ENCODE measurements at places on chromosomes 7 and 10.

DNA sequence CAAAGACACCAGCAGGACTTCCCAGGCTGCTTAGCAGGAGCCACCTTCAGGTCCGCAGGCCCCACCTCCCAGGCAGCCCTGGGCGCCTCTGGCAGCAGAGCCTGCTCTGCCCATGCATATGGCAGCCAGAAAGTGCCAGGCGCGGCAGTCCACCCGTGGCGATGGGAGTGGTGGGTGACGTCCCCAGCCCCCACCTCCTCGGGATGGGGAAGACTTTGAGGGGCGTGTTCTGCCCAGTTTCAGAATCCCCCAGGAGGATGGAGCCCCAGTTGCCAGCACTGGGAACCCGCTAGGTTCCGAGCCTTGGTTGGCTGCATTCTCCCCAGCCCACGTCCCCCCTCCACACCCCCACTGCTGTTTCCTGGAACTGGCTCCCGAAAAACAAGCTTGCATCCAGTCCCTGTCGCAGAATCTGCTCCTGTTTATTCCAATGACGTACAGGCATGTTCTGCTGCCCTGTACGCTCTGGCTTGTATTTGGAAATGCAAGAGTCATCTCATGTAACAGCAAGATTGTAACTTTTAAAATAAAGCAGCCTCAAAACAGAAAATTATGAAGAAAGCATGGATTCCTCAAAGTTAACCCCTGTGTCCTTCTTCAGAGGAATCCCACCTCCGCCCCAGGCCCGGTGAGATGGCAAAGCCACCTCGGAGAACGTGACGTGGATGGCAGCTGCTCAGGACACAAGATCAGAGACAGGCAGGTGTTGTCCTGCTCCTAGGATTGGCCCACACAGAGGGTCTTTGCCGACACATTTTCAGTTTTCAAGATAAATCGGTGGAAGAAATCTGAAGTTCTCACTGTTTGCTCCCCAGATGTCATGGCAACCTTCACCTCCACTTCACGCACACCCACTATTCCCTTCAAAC is 87.8 kb upstream of the PPP2R2D start:
- no peak for DNase-seq

GRCh38 chr10:75904499-75905283 is 473.3 kb downstream of the LRMDA start:
- DNase-seq = no peak

GRCh38 chr7:73828107-73828803 is 2.5 kb upstream of the CLDN4 start:
- DNase-seq = peak; percentile 81

GRCh38 chr7:102843850-102844249 is 69.0 kb upstream of the LRRC17 start:
- no peak for DNase-seq

GRCh38 chr7:73773700-73774517 is 3.8 kb upstream of the CLDN3 start:
- no peak for DNase-seq

GRCh38 chr10:2525781-2526180 is 541.6 kb upstream of the PFKP start:
- no peak for DNase-seq

DNA sequence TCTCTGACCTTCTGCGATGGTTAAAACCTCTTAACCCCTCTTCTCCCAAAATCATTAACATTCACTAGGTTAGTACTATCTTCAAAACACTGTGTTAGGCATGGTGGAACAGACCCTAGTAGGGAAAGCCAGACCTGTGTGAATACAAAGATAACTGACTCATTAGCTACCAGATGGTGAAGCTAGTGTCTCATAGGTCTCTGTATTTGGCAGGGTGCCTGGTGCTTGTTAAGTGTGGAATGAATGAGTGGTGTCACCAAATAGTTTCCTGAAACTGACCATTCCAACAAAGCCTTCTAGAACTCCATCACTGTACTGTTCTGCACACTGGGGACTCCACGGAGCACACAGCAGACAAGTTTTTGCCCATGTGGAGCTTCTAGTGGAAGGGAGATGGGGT is 27.7 kb upstream of the TM9SF3 start:
- DNase-seq = no peak

GRCh38 chr10:7025296-7025695 is 385.5 kb downstream of the SFMBT2 start:
- no peak for DNase-seq

DNA sequence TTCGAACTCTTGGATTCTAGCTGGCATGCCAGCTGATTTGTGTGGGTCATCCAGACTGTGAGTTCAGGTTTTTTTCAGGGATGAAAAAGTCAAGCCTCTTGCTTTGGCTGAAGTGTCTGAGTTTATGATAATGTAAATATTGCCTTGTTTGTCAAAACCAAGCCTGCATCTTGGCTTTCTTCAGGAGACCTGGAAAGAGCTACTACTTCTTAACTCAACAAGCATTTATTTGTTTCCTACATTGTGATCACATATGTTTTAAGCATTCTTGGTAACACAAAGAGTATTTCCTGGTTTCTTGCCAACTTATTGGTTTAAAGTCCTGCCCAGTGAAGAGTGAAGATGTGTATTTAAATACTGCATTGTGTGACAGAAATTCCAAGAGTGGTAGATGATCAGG is 407.1 kb downstream of the LRMDA start:
- DNase-seq = no peak

DNA sequence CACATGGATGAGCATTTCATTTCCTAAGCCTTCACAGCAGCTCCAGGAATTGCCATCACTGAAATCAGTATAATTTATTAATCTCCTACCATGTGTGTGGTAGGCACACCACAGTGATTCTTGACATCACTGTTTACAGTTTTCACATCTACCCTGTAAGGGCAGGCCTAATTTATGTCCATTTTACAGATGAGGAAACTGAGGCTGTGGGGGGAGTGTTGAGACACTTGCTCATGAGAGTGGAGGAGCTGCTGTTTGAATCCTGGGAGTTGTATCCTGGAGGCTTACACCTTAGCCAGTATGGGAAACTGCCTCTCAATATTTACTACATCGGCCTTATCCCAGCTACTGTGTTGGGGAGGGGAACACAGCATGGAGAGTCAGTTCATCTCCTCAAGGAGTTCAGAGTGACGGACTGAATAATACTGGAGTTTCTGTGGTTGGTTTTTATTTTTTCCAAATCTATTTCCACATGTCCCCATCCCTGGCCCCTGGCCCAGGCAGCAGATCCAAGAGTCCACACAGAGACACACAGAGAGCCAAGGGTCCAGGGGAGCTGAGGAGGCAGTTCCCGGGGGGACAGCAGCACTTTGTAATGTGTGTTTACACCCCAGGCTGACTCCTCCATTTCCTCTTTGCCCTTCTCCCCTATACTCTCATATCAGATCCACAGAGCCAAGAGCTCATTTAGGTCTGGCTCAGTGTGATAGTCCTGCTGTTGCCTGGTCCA is 13.2 kb downstream of the UBTD1 start:
- DNase-seq = no peak

DNA sequence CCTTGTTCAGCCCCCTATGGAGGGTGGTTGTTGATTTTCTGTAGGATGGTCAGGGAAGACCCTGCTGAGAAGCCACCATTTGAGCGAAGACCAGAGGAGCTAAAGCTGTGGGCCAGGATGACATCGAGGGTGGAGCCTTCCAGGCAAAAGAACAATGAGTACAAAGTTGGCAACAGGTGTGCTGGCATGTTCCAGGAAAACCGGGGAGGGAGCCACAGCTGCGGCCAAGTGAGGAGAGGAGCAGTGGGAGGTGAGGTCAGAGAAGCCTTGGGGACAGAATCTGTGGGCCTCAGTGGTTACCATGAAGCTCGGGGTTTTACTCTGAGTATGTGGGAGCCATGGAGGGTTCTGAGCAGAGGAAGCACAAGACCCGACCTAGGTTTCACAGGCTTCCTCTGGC is 75.6 kb upstream of the ZNF479 start:
- DNase-seq = no peak

DNA sequence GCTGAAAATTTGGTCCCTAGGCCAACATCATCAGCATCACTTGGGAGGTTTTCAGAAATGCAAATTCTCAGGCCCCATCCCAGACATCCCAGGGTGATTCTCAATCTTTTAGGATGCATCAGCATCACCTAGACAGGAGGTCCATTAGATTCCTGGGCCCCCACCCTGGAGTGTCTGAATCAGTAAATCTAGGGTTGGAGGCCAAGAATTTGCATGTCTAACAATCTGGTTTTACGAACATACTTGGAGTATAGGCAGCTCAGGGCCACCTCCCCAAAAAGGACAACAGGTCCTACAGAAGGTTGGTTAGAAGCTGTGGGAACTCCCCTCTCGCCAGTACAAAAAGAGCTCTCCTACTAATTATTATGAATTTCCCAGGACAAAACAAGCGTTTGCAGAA is 15.5 kb downstream of the ZC3HAV1 start:
- no peak for DNase-seq

GRCh38 chr7:15470825-15471668 is 90.8 kb downstream of the AGMO start:
- DNase-seq = no peak

- DNase-seq = no peak
Observed at GRCh38 chr7:25575634-25576033, 347.3 kb upstream of the NPVF start.

DNA sequence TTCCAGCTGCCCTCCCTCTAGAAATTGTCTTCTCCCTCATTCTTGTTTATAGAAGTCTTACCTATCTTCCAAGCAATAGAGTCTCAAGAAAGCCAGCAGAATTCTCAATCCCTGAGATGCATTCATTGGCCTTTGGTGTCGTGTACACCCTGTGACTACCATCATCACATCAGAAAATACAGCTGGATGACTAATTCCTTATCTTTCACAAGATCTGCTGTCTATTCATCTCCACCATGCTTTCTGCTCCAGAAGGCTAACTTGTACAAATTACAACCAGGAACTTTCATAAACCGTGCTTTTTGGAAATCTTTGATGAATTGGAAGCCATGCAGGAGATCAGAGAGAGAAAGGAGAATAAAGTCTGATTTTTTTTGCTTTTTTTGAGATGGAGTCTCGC is 1062.9 kb upstream of the GHITM start:
- DNase-seq = no peak

DNA sequence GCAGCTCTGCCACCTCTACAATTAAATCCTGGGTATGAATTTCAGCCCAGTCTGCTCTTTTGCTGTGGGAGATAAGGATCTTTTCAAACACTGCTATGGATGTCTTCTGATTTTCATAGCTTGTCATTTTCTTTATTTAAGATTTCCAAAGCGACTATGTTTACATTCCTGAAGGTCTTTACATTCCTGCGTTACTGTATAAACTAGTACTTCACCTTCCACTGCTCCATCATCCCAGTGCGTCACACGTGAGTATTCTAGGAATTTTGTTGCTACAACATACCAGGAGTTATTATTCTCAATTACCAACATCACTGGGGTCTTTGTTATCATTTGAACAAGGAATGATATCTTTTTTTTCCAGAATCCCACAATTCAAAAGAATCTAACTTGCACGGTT is 944.7 kb downstream of the SORCS3 start:
- DNase-seq = no peak

GRCh38 chr10:67723601-67724000 is 27.6 kb upstream of the CTNNA3 start:
- no peak for DNase-seq

DNA sequence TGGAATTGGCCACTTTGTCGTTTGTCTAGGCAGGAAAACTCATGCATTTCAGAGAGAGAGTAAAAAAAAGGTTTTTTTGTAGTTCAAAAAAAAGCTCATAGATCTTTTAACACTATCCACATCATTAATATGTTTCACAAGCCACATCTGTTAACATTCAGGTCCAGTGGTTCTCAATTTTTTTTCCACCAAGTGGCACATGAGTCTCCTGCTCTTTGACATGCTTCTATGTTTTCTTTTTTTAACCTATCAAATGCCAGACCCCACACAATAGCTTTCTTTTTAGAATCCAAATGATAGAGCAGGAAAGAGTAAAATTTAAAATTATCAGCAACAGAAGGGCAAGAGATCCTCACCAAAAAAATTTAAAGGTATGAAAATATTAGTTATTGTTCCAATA is 20.3 kb downstream of the NOD1 start:
- no peak for DNase-seq

DNA sequence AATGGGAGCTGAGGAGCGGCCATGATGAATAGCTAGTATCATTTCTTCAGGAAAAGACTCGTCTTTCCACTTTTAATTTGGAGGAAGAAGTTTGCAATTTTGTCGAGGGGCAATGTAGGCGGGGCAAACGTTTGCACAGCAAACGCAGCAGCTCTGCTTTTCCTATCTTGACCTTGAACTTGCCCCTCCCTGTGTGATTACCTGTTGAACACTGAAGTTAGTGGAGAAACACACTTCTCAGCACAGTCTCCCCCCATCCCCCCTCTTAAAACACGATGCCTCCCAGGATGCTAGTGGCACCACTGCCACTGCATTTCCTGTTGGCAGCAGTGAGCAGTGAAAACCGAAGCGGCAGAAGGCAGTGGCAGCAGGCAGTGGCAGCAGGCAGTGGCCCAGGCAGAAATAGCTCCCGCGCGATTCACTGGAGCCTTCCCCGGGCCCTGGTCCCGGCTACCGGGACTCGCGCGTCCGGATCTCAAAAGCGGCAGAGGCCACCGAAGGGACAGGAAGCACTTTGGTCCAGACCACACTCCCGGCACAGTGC is at the start of gene EPDR1:
TSS of gene EPDR1 (plus strand) at position 336 of the 544 bp plus-strand sequence. CDS start 300 bp downstream, outside the sequence.
- DNase-seq = no peak

- DNase-seq = no peak
Observed at GRCh38 chr7:104604706-104605105, 276.3 kb downstream of the LHFPL3 start.

GRCh38 chr7:151628846-151629604 is 109.3 kb upstream of the RHEB start:
- no peak for DNase-seq

GRCh38 chr7:132568962-132569361 is 7.3 kb downstream of the PLXNA4 start:
- DNase-seq = no peak

GRCh38 chr10:17368708-17369272 is 85.6 kb downstream of the ST8SIA6 start:
- DNase-seq = no peak

DNA sequence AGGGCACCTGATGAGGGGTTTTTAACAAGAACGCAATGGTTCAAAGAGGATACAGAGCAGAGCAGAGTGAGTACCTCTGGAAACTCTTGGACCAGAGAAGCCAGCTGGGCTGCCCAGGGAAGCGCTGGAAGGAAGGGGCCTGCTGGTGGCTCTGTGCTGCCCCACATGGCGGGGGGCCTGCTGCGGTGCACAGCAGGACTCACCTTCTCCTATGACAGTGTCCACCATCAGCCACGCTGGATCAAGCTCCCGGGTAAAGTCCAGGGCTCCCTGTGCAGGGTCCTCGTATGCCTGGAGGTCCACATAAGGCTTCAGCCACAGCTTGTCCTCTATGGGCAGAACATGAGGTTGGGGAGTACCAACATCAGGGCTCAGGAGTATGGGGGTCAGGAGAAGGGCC is 12.5 kb downstream of the EPHA1 start:
- no peak for DNase-seq

- DNase-seq = no peak
Observed at GRCh38 chr10:71346731-71347130, 27.7 kb downstream of the SLC29A3 start.
